ENCODE measurements at places on chromosomes 7 and 10.

DNA sequence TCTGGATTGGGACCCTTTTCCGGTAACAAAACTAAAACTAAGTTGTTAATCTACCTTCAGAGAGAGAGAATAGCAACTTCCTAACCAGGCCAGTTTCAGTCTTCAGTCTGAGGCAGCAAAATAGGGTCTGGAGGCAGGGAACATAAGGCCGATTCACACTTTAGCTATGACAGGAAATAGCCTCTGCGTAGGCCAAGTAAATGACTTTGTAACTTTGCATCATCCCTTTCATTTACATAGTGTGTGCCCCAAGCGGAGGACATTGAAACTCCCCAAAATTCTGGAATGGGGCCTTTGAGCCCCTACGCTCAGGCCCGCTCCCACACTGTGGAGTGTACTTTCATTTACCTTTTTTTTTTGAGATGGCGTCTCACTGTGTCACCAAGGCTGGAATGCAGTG is 1.7 kb upstream of the UPP1 start:
- DNase-seq: no peak

DNA sequence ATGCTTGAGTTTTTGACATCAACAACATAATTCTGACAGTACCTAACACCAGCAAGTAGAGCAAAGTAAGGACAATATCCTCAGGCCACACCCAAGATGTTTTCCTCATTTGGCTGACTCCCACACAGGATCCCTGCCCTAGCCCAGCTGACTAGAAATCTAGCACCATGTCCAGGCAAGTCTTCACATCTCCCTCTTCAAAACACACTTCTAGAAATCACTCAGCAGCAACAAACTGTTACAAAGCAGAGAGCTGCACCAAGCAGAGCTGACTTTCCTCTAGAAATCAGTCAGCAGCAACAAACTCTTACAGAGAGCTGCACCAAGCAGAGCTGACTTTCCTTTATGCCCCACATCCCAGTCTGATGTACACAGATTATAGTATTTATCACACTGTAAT is 7.7 kb downstream of the TMEM168 start:
- no peak for DNase-seq

- no peak for DNase-seq
Measured at GRCh38 chr7:1942941-1943289, 272.8 kb downstream of the ELFN1 start.

- DNase-seq: no peak
Measured at GRCh38 chr7:92674379-92674778, 84.2 kb upstream of the FAM133B start.

- no peak for DNase-seq
Measured at GRCh38 chr7:136134503-136134902, 157.3 kb upstream of the MTPN start.

DNA sequence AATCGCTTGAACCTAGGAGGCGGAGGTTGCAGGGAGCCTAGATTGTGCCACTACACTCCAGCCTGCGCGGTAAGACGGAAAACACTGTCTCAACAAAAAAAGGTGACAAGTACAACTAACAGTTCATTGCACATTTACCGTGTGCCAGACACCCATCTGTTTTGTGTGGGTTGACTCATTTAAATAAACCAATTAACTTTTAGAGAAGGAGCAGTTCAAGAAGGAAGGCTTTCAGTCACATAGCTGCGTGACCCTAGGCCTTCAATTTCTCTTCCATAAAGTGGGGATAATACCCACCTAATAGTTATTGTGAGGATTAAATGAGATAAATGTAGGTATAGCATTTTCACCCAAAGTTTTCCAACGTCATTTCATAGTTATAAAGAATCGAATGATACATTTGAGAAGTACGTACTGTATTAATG is 52.3 kb upstream of the KDM7A start:
- no peak for DNase-seq

- DNase-seq: no peak
Measured at GRCh38 chr10:75602341-75602740, 170.9 kb downstream of the LRMDA start.

GRCh38 chr10:62093863-62094291 is 174.8 kb downstream of the RTKN2 start:
- no peak for DNase-seq

DNA sequence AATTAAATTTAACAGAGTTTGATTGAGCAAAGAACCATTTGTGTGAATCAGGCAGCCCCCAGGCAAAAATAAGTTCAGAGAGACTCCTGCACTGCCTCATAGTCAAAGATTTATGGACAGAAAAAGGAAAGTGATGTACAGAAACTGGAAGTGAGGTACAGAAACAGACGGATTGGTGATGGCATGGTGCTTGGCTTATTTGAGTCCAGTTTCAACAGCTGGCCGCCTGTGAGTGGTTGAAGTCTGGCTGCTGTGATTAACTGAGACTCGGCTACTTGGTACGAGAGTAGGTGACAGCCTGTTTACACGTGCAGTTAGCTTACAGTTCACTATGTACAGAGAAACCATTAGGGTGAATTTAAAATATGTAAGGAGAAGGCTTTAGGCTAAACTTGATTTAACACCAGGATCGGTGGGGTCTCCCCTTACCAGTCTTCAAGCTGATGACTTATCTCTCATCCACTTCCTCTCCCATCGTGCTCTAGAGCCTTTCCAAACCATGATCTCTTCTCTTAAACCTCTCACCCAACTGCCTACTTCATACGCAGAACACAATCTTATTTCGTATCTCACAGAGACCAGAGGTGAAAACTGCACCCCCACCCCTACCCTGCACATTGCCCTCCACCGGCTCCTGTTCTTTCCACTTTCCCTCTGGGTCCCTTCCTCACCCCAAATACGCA is 5.0 kb upstream of the MSMB start:
- DNase-seq: no peak

Data from caudate nucleus (tissue), 63 donors.